GM20000 (cell line): ENCODE measurements at places on chromosomes 7 and 10.

DNA sequence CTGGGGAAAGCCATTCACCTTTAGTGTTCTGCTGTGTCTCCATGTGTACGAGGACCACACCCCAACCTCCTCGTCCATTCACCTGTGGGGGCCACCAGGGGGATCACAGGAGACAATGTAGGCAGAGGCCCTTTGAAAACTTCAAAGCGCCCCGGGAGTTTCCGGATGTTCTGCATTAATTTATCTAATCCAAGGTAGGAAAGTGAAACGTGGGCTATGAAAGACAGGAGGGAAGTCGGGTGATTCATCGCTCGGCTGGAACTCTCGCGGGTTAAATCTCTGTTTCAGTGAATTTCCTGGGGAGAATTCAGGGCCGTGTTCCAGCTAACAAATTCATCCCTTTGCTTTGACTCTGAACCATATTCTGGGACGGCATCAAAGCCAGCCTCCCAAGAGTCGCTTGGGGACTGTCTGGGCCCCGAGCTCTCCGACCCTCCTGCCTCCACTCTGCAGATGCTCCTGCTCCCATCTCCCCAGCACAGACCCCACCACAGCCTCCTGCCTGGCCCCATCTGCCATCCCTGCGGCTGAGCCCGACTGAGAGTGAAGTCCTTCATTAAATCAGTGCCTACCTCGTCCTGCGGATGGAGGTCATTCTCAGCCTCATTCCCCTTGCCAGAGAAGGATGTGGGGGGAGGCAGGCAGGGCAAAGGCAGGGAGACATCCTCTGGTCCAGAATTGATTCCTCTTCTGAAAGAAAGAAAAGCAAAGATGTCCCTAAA is 114.1 kb upstream of the CARD11 start:
- DNase-seq, result no peak

DNA sequence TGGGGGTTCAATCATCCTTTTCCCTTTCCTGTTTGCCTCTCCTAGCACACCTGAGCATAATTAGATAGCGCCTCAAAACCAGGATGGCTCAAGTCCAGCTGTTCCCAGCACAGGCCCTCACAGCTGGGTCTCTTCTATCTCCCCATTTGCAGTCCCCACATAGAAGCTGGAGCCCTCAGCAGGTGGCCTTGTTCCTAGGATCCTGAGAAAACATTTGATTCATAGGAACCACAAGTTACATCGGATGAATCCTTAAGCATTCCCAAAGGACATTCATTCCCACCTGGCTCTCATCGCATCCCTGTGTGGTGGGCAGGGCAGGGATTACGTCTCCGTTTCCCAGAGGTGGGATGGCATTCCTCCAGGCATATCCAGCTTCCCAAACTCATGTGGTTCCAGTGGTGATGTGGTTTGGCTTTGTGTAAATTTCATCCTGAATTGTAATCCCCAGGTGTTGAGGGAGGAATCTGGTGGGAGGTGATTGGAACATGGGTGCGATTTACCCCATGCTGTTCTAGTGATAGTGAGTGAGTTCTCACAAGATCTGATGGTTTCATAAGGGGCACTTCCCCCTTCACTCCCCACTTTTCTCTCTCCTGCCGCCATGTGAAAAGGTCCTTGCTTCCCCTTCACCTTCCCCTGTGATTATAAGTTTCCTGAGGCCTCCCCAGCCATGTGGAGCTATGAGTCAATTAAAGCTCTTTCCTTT is 49.8 kb upstream of the LEP start:
- DNase-seq, result no peak

- DNase-seq, result no peak
Measured at GRCh38 chr7:89073776-89074175, 278.2 kb upstream of the TEX47 start.

DNA sequence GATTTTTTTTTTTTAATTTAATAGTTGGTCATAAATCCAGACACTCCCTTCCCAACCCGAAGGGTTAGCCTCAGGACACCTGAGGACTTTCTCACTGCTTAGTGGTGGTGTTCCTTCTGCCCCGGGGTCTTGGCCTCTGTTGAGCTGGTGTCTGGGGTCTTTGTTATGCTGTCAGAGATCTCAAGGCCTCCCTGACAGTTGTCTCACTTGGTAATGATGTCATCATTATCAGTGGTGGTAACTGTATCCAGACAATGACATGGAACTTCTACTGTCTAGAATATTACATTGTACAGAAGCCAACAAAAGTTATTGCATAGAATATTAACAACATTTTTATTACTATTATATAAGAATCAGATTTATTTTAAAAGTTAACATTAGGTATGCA is 32.9 kb downstream of the PPP2R2D start:
- no peak for DNase-seq

DNA sequence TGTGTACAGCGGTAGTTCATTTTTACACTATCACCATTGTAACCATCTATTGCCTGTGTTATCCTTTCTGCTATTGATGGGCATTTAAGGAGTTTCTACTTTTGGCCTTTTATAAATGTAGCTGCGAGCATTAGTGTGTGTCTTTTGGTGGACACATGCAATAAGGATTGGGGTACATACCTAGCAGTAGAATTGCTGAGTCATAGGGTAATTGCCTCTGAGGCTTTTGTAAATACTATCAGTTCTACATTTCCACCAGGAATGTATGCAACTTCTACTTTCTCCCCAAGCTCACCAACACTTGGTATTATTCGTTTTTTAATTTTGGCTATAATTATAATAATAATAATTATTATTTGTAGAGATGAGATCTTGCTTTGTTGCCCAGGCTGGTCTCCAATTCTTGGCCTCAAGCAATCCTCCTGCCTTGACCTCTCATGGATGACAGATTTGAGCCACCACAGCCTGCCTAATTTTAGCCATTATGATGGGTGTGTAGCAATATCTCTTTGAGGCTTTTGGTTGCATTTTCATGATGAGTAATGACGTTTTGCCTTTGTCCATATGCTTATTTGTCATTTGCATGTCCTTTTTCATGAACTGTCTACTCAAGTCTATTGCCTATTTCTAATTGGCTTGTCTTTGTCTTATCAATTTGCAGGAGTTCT is 277.0 kb downstream of the ACTR3B start:
- DNase-seq, result no peak

GRCh38 chr7:90005836-90006235 is 148.4 kb upstream of the STEAP1 start:
- DNase-seq, result no peak

GRCh38 chr10:117546020-117546580 is 3.6 kb downstream of the EMX2 start:
- no peak for DNase-seq

DNA sequence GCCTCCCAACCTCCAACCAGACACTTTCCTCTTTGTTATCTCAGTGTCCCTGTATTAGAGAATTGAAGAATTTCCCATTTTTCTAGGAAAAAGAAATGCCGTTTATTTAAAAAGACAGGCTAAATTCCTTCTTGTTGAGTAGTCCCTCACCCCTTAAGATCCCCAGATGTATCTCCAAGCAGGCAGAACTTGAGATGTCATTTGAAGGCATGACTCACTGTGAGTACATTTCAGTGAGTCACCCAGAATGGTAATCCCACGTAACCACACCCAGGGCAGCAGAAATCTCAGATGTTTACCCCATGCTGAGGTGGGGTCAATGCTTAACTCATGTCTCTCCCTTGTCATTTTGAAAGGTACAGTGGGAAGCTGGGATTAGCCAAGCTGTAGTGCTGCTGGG is 4.4 kb downstream of the ZNF655 start:
- DNase-seq, result no peak

- DNase-seq, result no peak
Measured at GRCh38 chr10:51358227-51358626, 283.9 kb downstream of the PRKG1 start.

DNA sequence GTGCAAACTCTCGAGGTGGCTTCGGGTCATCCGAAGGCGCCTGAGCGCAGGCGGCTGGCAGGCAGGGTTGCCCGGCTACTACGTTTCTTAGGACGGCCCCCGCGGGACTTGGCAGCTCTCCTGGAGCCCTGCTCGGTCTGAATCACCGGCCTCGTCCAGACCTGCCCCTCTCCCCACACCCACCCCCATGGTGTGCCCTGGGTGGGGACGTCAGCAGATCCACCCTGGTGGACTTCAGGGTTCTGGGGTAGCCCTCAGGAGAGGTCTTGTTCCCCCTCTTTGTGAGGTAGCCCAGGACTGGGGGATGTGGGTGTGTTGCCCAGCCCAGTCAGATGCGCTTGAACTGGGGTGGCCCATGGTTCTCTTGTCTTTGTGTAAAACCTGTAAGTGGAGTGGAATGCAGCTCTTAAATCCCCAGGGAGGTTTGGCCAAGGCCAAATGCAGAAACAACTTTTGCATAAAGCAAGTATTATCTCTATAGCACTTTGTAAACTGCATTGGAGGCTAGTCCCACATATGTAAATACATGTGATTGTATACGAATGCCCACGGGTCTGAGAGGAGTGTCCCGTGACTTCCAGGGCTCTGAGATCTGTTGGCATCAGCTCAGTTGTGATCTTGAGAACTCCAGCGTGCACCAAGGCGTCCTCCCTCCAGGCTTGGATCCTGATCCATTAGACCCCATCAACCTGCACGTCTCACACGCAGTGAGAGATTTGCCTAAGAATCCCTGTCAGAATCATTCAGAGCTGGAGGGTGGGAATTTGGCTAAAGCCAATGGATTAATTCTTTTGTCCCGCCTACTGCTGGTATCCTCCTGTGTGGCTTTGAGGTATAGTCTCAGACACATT is 1.8 kb downstream of the PFKFB3 start:
- DNase-seq, result peak; percentile 38

- DNase-seq, result no peak
Measured at GRCh38 chr7:30929686-30930085, 18.0 kb downstream of the AQP1 start.

GRCh38 chr7:32762925-32763293 is 128.7 kb downstream of the KBTBD2 start:
- DNase-seq, result no peak

DNA sequence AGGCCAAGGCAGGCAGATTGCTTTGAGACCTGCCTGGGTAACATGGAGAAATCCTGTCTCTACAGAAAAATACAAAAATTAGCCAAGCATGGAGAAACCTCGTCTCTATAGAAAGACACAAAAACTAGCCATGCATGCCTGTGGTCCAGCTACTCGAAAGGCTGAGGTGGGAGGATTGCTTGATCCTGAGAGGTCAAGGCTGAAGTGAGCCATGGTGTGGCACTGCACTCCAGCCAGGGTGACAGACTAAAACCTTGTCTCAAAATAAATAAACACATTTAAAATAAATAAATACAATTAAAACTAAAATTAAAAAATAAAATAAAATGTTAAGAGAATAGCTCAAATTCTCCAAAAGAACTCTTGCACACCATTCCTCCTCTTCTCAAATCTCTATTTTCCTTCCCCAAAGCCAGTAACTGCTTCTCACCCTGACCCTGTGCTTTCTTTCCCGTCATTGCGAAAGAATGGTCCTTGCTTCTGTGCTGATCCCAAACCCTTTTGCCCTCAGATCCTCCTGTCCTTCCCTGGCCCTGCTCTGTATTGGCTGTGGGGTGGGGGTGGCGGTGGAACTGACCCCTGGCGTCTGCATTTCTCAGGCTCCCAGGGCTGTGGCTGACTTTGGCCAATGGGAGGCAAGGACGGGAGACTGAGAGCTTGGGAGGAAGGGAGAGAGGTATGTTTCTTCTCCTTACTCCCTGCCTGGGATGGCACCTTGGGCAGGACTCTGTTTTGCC is 12.4 kb downstream of the SRGN start:
- DNase-seq, result no peak

GRCh38 chr10:98444314-98445006 is 2.3 kb downstream of the HPS1 start:
- DNase-seq, result no peak

DNA sequence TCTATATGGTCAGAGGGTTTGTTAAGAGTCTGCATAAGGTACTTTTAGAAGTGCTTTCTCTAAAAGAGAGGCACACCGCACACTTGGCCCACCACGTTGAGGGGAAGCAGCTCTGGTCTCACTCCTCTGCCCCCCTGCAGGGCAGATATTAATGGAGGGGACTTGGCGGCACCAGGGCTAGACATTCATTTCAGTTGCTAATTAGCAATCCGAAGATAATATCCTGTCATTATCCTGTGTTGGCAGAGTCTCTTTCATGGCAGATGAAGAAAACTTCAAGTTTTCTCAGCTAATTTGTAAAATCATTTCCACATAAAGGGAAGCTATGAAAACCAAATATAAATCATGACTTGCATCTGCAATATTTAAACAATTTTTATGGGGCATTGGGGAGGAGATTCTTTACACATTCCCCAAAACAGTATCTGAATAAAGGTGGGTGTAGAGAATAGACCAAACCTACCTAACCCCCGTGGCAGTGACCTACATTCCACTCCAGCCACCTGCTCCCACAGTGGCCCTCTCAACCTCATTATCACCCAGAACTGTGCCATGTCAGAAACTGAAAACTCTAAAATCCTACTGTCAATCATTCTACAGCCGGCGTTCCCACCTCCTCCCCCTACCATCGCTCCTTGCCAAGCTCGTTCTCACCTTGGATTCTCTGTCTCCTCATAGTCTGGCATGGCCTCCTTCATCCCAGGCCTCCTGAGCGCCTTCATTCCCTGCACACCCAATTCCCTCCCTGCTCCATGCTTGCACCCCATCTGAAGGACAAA is 54.1 kb upstream of the STK17A start:
- no peak for DNase-seq

DNA sequence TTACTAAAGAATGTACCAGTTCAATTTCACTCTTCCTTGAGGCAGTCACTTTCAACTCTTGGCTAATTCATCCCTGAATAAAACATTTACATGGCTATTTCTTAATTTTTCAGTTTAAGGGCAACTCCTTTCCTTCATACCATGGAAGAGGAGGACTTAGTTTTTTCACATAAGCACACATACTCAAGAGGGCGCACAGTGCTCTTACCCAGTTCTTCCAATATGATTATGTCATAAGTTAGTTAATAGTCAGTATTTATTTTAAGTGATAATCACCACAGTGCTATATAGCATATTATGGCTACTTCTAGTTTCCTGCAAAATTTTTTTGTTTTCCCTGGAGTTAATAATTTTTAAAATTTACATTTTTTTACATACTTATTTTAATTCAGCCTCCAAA is 58.6 kb downstream of the SND1 start:
- no peak for DNase-seq

DNA sequence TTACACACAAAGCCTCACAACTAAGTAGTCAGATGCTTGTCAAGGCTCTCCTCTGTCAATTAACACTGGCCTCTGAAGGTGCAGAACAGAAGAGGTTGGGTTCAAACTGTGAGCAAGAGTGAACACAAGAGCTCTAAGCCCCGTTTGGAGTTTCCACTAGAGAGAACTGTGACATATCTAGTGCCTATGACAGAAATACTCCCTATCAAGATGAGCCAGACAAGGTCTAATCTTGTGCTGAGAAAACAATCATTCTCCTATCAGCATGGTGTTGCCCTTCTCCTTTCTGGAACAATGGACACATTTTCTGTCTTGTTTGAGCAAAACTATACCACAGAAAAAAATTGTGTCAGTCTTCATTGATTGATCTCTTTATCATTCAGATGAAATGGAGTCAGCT is 62.4 kb upstream of the CCDC71L start:
- no peak for DNase-seq

GRCh38 chr10:97919012-97919411 is 69.4 kb downstream of the GOLGA7B start:
- no peak for DNase-seq

DNA sequence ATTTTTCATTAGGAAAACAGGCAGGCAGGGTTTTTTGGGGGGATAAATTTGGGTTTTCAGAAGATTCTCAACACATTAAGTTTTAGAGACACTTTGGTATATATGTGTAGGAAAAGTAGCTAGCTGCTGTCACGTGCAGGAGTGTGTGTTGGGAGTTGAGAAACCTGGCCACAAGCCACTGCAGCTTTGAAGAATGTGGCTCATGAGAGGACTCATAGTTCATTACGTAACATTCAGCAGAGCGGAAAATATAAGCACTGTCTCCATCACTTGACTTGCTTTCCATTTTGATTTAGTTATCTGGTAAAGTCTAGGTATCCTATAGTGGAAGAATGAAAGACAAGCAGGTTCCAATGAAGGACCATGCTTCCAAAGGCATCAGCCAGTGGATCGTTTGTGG is 31.2 kb downstream of the SMNDC1 start:
- DNase-seq, result peak; percentile 16
